Kidney glomerular epithelial cell (primary cell): ENCODE measurements at places on chromosomes 7 and 10.

DNA sequence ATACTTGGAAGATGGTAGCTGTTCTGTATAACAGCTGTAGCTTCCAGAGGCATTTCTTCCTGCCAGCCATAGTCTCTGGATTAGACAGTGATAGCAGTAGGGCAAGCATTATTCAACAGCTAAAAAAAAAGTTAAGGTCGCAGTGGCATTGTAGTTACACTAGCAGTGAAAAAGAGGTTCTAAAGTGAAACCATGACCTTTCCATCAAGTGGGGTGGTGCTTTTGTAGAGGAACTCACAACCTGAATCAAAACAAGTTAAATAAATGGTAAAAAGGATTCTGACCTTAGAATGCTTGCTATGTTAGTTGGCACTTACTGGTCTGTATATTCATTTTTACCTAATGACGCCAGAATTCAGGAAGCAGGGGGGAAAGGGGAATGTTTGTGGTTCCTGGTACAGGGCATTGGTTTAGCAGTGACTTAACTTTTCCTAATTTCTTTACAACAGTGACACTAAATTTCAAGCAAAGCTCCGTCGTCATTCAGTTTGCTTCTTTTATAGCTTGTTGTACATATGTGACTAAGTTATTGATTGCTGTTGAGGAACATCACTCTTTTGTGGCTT lies 55.0 kb downstream of the GBF1 start:
- peak; percentile 65 for DNase-seq

DNA sequence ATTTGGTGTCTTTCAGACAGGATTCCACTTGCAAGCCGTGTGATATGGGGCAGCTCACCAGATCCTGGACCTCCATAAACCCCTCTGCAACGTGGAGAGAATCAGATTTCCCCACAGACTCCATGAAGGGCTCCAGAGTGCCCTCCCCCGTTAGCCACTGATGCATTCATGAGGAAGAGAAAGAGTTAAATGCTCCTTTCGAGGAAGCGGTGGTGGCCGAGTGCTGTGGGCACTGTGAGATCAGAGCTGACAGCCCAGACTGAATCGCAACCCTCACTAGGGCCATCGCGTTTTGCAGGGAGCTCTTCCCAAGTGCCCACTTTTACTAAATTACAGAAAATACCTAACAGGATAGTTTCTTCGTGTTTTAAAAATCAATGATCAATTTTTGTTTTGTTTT lies 226.3 kb upstream of the ZNF32 start:
- DNase-seq, result no peak

- no peak for DNase-seq
Measured at GRCh38 chr10:133088956-133089800, 1.5 kb downstream of the ADGRA1 start.

- DNase-seq, result peak; percentile 44
Measured at GRCh38 chr10:27450225-27450624, 53.9 kb upstream of the RAB18 start.

- DNase-seq, result peak; percentile 26
Measured at GRCh38 chr10:132942101-132943057, at the start of gene CFAP46. Gene CFAP46, minus strand, starts transcription at chr10:132942570. Its CDS starts 86 bp downstream, at chr10:132942484.

DNA sequence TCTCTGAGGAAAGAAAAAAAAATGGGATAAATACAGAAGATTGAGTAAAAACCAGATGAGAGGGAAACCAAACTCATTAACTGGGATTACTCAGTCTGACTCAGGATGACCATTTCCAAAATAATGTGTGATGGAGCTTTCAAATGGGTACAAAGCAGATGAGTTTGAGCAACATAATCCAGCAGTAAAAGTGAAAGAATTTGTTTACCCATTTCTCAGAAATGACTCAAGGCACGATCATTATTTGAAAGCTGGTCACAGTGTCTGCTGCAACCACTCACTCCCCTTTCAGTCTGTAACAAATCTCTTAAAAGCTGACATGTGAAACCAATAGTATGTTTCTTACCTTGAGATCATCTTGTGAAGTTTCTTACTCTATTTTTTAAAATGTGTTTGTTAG lies 104.7 kb upstream of the KLF14 start:
- peak; percentile 79 for DNase-seq

DNA sequence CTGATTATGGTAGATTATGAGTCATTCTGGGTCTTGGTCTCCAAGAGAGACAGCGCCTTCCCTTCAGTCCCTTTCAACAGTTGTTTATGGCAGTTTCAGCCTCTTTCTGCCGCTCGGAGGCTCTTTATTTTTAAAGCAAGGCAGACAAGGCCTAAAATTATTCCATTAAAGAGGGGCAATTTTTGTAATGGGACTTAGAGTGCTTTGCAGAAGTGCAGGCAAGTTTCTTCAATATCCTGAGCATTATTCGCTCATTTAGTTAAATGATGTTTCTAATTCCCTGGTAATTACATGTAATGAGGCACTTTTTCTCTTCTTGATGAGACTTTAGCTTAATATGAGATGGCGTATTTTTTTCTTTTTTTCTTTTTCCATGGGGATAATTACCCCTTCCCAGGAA lies 33.6 kb downstream of the BUB3 start:
- no peak for DNase-seq

DNA sequence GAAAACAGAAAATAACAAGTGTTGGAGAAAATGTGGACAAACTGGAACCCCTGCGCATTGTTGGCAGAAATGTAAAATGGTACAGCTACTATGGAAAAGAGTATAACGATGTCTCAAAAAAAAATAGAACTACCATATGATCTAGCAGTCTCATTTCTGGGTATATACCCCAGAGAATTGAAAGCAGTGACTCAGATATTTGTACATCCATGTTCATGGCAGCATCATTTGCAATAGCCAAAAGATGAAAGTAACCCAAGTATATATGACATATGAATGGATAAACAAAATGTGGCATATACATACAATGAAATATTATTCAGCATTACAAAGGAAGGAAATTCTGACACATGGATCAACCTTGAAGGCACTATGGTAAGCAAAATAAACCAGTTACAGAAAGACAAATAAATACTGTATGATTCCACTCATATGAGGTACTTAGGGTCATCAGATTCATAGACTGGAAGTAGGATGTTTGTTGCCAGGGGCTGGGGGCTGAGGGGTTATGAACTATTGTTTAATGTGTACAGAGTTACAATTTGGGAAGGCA lies 4.9 kb downstream of the NRCAM start:
- no peak for DNase-seq

- DNase-seq, result peak; percentile 73
Measured at GRCh38 chr7:873367-874002, 2.9 kb upstream of the GET4 start.

- no peak for DNase-seq
Measured at GRCh38 chr10:133394801-133395221, 854 bp downstream of the MTG1 start.

DNA sequence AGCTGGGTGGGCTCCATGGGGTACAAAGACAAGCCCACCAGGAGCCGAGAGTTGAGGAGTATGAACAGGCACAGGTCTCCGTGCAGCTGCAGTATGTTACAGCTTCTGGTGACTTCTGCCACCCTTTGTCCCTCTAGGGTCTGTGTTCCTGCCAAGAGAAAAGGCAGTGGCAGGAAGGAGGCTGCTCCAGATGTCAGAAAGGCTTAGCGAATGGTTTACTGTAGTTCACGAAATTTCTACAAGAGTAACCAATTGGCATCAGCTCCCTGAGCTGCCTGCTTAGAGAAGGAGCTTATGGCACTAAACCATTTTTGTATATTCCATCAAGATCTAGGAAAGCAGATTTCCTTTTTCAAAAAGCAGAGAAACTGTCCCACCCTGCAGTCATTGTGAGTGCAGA lies 48.2 kb upstream of the TMEM72 start:
- DNase-seq, result no peak

GRCh38 chr7:141451232-141451631 lies 100.0 kb upstream of the AGK start:
- no peak for DNase-seq
